Effector CD8-positive, alpha-beta T cell (primary cell): ENCODE measurements at places on chromosomes 6 and 20.

GRCh38 chr20:62220666-62221568, 839 bp upstream of the HRH3 start:
- no peak for DNase-seq

GRCh38 chr6:69771158-69771906, 25.5 kb downstream of the LMBRD1 start:
- DNase-seq = no peak

DNA sequence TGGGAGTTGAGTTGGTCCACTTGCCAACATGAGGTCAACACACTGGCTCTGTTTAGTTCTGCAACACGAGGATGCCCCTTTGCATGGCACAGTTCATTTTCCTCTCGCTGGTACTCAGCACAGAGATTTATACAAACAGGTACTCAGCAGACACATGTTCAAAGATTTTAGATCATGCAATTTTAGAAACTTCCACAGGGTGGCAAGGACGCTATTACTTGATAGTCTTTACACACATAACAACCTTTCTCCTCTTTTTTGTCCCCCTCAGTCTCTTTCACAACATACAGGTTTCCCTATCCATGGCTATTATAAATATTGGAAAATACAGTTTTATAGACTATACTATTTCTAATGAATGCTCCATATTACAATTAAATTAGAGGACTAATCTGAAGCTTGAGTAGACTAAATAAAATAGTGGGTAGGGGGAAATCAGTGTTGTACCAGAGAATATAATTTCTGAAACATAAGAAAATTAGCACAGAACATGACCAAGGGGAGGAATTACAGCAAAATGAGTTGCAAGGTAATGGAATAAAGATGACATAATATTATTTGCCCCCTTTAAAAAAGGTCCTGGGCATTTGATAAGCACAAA, 331.8 kb upstream of the BTBD3 start:
- DNase-seq = no peak

DNA sequence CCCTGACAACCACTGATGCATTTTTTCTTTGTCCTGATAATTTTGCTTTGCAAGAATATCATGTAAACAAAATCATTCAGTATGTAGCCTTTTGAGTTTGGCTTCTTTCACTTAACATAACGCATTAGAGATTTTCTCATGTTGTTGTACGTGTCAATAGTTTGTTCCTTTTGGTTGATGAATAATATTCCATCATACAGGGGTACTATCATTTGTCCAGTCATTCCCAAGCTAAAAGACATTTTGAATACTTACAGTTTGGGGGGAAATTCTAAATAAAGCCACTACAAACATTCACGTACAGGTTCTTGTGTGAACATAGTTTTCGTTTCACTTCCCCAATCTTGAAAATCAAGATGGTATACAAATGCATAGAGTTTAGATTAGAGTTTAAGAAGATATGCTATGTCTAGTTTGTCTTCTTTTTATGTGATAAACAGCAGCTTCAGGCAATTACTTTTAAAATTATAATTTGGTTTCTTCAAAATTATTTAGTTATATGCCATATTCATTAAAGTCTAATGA, 5.2 kb downstream of the HAO1 start:
- no peak for DNase-seq

- no peak for DNase-seq
These were observed 2.0 kb upstream of the SMOC2 start for GRCh38 chr6:168438783-168439520.

DNA sequence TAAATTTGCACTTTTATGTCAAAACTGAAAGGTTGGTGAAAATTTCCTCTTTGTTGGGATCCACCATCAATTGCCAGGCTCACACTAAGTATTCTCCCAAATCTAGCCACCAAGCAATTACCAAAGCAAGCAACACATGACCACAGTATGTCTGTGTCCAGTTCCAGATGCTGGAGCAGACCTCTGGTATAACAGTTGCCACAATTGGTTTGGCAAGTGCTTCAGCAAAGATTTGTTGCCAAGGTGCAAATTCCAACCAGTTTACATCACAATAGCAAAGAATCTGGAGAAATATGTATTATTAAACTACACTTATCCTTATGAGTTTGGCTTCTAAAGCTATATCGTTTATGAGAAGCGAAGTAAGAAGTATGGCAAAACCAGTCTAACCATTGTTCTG, 6.4 kb downstream of the GTF2H5 start:
- no peak for DNase-seq

- DNase-seq = no peak
These were observed 151.2 kb upstream of the BEND3 start for GRCh38 chr6:107266563-107266962.

GRCh38 chr6:31547727-31548543, 527 bp downstream of the NFKBIL1 start:
- no peak for DNase-seq

- DNase-seq = no peak
These were observed 85.2 kb upstream of the MAFB start for GRCh38 chr20:40774252-40774651.

DNA sequence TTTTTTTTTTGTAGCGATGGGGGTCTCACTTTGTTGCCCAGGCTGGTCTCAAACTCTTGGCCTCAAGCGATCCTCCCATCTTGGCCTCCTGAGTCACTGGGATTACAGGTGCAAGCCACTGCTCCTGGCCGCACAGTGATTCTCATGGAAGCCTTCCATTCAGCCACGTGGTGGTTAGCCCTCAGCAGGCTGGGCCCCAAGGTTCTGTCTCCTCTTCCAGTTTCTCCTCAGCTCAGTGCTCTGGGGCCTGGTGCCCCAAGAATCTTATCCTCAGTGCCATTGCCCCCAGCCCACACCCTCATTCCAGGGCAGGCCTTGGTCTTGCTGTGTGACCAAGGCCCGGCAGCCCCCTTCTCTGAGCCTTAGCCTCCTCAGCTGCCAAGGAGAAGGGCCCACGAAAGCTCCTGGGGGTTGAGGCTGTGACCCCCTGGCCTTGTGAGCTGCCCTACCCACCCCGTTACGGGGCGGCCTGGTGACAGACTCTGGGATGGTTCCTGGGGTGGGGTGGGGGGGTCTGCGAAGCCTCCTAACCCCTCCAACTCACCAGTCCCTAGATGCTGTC, 16.4 kb downstream of the SRC start:
- no peak for DNase-seq

GRCh38 chr20:11716239-11716944, 201.3 kb upstream of the BTBD3 start:
- no peak for DNase-seq

- no peak for DNase-seq
These were observed 20.8 kb upstream of the NRSN1 start for GRCh38 chr6:24105191-24105590.

DNA sequence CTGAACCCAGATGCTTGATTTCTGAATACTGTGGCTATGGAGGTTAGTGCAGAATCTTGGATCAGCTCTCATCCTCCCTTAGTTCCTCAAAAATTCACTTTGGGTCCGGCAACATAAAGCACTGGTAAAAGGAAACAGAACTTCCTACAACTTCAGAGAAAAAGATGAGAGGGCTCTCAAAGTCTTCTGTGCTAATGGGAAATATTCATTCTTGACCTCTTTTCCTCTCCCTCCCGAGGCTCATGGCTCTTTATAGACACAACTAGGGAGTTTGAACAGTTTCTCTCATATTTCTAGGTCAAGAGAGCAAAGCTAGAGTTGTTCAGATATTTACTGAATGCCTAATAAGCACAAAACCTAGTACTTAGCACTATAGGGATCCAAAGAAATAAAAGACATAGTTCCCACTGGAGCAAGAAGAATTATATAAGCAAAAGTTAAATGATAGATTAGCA, 124.1 kb upstream of the TCF21 start:
- DNase-seq = no peak

DNA sequence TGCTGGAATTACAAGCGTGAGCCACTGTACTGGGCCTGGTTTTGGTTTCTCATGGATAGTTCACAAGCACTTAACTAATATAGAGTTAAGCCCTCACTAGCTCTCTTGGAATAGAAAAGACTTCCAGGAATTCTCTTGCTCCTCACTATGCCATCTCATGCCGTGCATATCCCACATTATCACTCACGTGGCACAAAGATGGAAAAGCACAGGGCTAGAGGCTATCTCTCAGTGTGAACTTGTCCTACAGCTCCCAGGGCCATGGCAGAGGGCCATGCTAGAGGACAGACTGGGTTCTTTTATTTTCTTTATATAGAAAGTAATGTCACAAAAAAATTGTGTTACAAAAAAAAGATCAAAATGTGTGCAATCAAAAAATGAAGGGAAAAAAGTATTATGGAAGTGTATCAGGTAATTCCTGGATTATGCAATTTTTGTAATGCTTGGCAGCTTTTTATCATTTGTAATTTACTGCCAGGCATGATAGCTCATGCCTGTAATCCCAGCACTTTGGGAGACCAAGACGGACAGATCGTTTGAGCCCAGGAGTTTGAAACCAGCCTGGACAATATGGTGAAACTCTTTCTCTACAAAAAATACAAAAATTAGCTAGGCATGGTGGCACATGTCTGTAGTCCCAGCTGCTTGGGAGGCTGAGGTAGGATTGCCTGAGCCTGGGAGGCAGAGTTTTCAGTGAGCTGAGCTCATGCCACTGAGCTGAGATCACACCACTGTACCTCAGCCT, 6.4 kb upstream of the SLC2A12 start:
- no peak for DNase-seq

GRCh38 chr20:4155953-4156352, 140.6 kb upstream of the RNF24 start:
- DNase-seq = no peak

- no peak for DNase-seq
These were observed 6.6 kb downstream of the HTR1B start for GRCh38 chr6:77456531-77457248.

GRCh38 chr6:12903246-12903645, 186.7 kb downstream of the PHACTR1 start:
- DNase-seq = no peak

GRCh38 chr20:48359692-48360341, 468.0 kb downstream of the PREX1 start:
- no peak for DNase-seq

GRCh38 chr6:20325641-20326421, 75.8 kb upstream of the E2F3 start:
- DNase-seq = no peak

DNA sequence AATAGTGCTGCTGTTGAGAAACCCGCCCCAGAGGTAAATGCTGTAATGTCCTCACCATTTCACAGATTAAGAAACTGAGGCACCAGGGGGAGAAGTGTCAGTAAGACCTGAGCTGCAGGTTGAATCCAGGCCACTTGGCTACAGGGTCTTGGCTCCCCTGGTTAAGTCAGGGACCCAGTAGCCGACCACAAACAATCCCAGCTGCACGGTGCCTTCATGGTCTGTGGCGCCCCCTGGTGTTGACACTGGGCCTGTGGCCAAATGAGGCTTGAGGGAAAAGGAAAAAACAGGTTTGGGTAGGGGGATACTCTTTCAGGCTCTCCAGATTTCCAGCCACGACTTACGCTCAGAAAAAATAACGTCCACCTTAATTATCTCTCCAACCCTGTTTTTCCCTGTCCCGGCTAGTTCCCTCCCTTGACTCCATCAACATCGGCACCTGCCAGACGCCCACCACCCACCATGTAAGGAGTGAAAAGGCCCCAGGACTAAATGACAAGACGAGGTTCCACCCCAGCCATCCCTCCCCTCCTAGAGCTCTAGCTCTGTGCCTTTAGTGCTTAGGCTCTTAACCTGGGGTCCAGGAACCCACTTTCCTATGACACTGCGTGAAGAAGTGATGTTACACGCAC, 47.7 kb upstream of the POLR1H start:
- DNase-seq = no peak

DNA sequence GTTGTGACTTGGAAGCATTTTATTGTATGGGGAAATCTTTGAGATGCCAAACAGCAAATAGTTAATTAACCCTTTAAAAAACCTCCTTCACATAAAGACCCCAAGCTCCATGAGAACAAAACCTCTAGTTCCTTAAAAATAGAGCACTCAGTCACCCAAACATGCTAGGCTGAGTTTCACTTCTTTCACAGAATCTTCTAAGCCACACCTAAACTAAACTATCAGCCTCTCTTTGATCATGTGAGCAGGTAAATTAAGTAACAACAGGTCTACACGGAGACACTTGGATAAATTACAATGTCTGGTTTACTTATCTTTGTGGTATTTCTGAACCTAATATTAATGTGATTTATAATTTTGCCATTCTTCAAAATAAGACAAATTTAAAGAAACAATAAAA, 205.2 kb upstream of the MARCKS start:
- DNase-seq = no peak

DNA sequence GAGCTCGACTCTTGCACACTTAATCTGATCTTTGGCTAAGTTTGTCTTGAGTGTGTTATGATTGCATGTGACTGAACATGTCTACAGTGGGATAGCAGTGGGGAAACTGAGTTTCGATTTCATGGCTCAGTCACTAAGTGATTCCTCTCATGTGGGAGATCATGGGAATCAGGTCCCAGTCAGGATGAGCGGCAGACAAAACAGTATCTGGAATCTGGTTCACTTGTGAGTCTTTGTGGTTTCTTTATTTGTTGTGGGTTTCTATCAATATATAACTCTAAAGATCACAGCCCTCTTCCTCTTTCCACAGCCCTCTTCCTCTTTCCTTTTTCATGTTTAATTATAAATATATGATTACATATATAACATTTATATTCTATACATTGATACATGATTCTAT, 4.0 kb downstream of the RPP21 start:
- DNase-seq = no peak

- DNase-seq = no peak
These were observed 64.0 kb upstream of the KCNK16 start for GRCh38 chr6:39386487-39386886.

DNA sequence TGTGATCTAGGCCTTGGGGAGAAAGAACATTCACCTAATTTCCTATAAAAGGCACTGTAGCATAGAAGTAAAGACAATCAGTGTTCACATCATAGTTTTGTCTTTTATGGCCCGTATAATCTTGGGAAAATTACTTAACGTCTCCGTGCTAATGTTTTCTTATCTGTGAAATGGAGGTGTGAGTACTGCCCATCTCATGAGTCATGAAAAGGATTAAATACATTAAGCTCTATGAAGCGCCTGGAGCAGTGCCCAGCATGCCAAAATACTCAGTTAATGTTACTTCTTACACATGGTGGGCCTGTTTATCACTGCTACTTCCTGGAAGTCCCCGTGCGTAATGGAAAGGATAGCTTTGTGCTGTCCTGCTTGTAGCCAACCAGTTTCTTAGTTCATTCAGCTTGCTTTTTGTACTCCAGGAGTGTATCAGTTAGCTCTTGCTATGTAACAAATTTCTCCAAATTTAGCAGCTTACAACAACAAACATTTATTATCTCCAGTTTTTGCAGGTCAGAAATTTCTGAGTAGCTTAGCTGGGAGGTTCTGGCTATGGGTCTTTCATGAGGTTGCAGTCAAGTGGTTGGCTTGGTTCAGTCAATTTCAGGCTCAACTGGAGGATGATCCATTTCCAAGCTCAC, 103.6 kb upstream of the BMP2 start:
- DNase-seq = no peak

- DNase-seq = no peak
These were observed 7.3 kb downstream of the NAPB start for GRCh38 chr20:23413862-23414422.
